ENCODE measurements at places on chromosomes 3 and 15.

- peak; percentile 59 for DNase-seq
These were observed at the start of gene GPR171 for GRCh38 chr3:151203051-151203420. GPR171 (minus strand) TSS chr3:151203216; CDS start chr3:151199386, 3,830 bp downstream.

GRCh38 chr15:39618063-39618823, 37.4 kb downstream of the THBS1 start:
- DNase-seq, result no peak

- no peak for DNase-seq
These were observed 141.8 kb upstream of the ICE2 start for GRCh38 chr15:60620708-60621107.

GRCh38 chr3:129176051-129176450, 7.6 kb downstream of the CNBP start:
- DNase-seq, result no peak

GRCh38 chr3:66336333-66336766, 115.5 kb downstream of the SLC25A26 start:
- DNase-seq, result no peak

DNA sequence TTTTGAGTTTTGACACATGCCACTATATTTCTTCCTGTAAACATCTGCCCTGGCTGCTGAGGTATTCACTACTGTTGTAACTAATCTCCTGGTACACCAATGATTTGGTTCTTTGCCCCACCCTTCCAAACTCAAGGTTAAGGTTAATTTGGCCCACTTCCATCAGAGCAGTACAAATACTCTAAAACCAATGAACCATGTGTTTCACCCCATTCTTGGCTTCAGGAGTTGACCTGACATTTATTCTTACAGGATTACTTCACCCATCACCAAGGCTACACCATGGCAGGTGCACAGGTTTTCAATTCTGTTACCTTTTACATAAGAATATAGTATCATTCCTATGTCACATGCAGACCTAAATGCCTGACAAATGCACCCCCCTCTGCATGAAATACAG, 1179.9 kb downstream of the ZPLD1 start:
- no peak for DNase-seq
